ENCODE measurements at places on chromosomes 1 and 21. TPM values are rescaled to one million over a fixed set of nuclear protein-coding genes. Genes with fewer than 3 reads are reported as not detected.

DNA sequence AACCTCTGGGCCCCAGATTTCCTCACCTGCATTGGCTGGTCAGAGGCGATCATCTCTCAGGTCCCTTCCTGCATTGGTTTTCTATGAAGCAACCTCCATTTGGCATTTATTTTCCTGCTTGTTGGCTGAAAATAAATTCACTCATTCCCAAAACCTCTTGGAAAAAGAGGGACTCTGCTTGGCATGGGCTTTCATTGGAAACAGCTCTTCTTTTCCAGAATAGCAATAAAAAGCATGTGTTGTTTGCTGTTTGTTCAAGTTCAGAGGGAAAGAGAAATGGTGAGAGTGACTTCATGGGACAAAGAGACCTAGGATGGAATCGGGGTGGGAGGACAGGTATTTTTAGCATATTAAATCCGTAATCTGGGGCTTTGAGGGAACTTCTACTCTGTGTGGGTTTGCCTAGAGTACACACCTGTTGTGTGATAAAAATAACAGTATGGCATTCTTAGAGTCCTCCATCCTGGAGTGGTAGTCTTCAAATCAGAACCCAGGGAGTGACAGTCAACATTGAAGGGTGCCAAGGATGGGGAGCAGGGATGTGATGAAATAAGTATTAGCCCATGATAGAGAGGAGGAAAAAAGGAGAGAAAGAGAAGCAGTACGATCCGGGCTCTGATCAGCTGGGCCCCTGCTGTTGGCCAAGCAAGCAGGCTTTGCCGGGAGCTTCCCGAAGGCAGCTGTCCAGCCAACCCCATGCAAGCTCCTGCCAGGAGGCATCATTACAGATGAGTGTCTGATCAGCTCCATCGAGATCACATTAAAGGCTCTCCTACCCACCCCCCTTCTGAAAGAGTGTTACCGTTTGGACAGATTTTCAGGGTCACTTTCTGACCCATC is 131.9 kb upstream of the NFIA start:
- DNase-seq = no peak

DNA sequence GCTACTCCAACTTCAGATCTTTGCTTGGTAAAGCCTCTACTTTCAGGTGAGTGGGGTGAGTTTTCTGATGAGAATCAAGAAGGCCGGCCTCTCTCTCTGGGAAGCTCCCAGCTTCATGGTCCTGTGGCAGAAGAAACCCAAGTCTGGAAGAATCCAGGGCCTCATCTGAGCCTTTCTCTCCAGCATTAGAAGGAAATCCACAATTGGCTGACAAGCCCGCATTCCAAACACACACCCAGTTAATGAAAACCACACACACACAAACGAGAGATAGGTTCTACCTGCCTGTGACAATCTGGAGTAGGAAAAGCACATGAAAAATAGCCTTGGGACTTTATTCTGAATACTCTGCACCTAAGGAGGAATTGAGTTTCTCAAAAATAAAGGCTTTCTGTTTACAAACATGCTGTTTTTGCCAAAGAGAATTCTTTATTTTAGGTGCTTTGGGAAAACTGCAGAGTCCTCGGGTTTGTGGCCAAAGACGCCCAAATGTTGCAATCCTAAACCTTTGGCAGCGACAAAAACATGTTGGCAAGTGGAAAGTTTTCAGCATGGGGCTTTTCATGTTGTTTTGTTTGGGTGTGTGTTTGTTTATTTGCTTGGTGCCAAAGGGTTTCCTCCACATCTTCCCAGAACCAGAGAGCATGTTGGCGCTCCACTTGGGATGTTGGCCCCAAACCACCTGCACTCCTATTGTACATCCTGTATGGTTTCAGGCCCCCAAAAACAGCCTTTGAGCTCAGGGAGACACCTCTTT is 216.2 kb downstream of the SETD4 start:
- DNase-seq = no peak

- no peak for DNase-seq
Observed at GRCh38 chr1:38128926-38129453, 82.4 kb upstream of the POU3F1 start.

- DNase-seq = peak; percentile 90
Observed at GRCh38 chr1:234866007-234866866, 256.3 kb upstream of the IRF2BP2 start.

The KCNT2 gene
- 0.18 TPM for total RNA-seq

The MAP3K21 gene
- 2.6 TPM for total RNA-seq

The WLS gene
- 139 TPM for total RNA-seq

All from H4 (cell line).